T follicular helper cell (primary cell): ENCODE measurements at places on chromosomes 6 and 20.

DNA sequence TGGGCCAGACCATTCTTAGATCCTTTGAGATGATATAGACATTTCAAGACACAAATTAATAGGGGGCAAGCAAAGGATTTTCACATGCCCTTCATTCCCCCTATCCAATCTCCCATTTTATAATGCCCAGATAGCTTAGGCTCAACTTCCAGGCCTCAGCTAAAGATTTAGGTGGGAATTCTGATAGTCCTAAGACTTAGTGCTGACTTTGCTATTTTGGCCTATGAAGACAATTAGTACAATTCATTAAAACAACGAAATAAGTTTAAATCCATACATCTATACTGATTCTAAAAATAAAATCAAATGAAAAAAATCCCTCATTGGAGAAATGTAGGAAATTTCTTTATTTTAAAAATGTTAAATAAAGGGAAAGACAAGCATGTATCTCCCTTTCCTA is 259.5 kb downstream of the CBLN4 start:
- DNase-seq: no peak

DNA sequence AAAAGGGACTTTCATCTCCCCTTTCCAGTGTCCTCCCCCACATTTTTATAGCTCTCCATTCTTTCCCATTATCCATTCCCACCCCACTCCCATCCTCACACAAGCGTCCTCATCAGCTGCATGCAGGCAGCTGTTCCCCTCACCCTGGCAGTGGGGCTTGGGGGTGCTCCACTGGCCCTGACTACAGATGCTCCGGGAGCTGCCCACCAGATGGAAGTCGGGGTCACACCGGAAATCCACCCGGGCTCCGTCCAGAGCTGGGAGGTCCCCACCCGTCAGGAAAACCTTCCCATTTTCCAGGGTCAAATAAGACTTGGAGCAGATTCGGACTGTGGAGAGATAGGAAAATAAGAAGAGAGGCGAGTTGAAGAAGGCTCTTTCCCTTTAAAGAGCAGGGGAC is 2.7 kb downstream of the GABBR1 start:
- no peak for DNase-seq

GRCh38 chr6:131316654-131317053 is 181.4 kb downstream of the AKAP7 start:
- no peak for DNase-seq

DNA sequence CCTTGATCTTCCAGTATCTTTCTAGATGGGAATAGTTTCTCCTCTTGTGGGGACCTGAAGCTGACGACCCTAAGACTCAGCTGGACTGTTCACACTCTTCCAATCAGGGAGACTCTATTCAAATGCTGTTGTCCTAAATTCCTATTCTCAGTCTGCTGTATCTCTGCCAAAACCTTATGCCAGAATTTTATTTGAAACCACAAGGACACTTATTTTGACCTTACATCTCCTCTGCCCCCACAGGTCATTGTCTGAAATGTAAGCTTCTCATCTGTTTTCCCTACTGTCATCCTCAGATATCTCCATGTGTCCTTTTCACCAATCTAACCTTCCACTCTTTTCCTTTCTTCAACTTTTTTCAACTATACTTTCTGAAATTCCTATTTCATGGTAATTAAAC is 289.5 kb upstream of the SGK1 start:
- no peak for DNase-seq

DNA sequence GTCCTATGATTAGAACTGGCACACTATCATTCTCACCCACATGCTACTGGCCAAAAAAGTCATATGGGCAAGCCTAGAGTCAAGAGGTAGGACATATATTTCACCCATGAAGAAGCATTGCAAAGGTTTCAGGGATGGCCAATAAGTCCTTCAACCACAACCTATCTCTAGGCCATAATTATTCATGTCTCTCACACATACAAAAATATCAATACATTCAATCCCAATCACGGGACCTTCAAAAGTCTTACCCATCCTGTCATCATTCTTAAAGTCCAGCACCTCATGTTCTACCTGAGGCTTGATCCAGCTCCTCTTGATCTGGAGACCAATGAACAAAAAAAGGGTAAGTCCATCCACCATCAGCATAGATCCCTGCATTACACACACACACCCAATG is 12.6 kb upstream of the BTN1A1 start:
- DNase-seq: no peak

- no peak for DNase-seq
Observed at GRCh38 chr6:51260003-51260402, 441.3 kb downstream of the TFAP2B start.

- peak; percentile 6 for DNase-seq
Observed at GRCh38 chr6:710601-711571, 17.9 kb upstream of the EXOC2 start.

DNA sequence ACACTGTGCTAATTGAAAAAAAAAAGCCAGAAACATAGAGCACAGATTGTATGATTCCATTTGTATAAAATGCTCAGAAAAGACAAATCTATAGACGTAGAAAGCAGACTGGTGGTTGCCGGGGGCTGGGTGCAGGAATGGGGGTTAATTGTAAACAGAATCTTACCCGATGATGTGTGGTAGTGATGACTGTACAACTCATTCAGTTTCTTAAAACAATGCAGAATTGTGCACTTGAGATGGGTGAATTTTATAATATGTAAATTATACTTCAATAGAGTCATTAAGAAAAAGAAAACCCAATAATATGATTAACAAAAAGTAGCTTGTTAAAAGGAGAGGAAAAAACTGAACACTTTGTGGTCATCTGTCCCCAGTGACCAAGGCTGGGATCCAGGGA is 3.7 kb upstream of the MYLK4 start:
- DNase-seq: no peak

- no peak for DNase-seq
Observed at GRCh38 chr6:33673851-33674250, 37.6 kb downstream of the UQCC2 start.

DNA sequence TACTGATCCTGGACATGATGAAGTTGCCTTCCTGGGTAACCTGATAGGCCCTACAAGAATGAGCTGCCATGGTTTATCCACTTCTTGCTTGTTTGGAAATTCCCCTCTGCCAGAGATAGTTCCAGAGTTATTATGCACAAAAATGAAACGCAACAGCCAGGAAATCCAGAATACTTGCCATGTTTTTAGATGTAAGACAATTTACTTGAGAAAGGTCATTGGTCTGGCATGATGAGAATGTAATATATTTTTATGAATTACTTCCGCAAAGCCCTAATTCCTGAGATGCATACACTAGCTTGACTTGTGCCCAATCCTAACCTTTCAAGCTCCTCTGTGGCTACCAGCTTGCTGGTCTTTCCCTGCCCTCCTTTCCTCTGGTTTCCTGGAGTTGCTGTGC is 27.9 kb upstream of the NT5E start:
- no peak for DNase-seq

DNA sequence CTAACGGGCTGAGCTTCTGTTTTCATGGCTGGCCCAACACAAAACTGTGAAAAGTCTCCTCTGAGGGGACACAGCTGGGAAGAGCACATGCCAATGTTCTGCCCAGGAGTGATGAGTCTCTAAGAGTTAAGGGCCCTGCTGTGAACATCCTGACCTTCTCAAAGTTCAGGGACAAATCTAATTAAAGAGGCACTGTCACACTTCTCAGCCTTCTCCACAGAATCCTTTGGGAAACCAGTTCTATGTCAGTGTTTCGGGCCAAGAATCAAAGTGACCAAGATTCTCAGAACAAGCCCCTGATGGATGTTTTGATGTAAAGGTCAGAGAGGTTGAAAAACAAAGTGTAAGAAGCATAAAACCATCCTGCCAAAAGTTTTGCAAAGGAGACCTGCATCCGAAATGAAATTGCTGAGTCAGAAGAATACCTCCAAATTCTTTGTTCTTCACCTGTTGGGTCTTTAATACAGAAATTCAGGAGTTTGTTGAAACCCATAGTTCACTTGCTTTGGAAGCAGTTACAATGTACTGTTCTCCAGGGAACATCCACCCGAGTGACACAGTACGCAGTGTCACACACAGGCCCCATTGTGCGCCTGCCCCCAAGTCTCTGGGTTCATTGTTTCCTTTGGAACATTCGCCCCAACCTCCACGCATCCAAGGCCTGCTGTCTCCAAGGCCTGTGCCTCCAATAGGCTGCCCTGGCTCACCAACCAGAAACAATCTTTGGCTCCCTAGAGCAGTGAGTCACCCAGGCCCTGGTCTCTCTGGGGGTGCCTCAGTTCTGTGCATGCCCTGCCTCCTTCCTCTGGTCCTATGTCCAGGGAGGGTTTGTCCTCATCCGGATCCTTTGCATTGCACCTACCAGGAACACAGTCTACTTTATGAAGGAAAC is 65.5 kb upstream of the QKI start:
- DNase-seq: no peak

- DNase-seq: no peak
Observed at GRCh38 chr6:6729971-6730370, 141.5 kb downstream of the LY86 start.

GRCh38 chr20:33097001-33097400 is 17.6 kb downstream of the BPIFB4 start:
- no peak for DNase-seq

- DNase-seq: no peak
Observed at GRCh38 chr6:2396846-2397630, 151.6 kb upstream of the GMDS start.

- no peak for DNase-seq
Observed at GRCh38 chr6:151962246-151962846, 154.9 kb downstream of the ESR1 start.

GRCh38 chr20:54560357-54560756 is 85.0 kb downstream of the DOK5 start:
- DNase-seq: no peak

- no peak for DNase-seq
Observed at GRCh38 chr6:24888715-24889370, 46.9 kb downstream of the RIPOR2 start.

DNA sequence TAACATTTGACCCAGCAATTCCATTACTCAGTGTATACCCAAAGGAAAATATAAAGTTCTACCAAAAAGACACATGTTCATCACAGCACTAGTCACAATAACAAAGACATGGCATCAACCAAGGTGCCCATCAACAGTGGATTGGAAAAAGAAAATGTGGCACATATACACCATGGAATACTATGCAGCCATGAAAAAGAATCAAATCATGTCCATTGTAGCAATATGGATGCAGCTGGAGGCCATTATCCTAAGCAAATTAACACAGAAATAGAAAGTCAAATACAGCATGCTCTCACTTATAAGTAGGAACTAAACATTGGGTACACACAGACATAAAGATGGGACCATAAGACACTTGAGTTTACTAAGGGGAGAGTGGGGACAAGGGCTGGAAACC is 441.9 kb upstream of the ID4 start:
- no peak for DNase-seq

DNA sequence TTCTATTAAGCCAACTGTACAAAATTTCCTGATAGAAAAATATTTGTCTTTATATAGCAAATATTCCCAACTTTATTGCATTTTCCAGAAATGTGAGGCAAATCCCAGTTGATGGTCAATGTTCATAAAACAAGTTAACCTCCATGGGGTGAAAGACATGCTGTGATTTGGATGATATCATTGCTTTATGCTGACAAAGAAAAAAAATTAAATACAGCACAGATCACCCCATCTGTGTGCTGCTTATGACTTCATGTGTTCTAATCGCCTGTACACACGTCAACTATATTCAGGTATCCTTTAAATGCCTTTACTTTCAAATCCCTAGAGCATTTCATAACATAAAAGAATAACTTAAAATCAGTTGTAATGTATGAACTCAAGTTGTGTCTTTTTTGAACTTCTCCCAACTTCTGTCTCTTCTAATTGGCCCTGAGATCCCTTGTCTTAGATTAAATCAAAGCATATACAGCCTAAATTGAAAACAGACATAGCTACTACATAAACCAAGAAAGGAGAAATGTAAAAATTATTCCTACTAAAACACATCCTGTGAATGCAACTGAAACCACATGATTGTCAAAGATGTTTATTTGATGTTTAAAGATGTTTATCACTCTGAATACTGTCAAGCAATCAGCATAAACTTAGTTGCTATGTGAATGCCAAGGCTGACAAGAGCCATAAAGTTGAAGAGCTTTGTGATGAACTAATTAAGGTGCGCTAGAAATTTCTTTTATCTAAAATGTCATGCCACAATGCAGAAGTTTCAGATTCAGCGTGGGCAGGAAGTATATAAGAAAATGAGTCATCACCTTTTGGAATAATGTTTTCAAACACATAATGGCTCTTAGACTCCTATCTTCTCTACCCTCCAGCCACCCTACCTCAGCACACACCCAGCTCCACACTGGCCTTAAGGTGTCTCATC is 68.7 kb downstream of the FILIP1 start:
- no peak for DNase-seq

- no peak for DNase-seq
Observed at GRCh38 chr20:45368221-45368980, 5.4 kb downstream of the SYS1 start.

- DNase-seq: no peak
Observed at GRCh38 chr6:71537717-71538116, 249.1 kb downstream of the OGFRL1 start.

DNA sequence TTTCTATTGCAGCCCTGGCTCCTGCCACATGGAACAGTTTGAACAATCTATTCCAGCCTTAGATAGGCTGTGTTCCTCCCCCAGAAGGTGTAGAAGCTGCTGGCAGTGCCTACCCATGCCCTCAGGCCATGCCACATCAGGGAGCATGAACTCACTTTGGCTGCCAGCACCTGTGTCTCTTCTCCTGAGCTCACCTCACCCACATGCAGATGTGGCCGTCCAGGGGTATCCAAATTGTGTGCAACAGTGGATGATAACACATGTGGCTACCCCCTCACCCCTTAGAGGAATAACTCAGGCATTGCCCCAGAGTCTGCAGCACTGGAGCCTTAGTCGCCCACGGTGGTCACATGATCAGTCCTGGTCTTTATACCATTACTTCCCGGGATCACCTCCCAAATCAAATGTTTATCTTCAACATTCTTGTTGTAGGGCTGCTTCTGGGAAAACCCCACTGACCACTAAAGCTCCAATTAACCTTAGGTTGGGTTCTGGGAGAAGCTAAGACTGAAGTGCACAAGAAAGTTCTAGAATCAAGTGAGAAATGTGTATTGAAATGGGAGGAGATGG is 110.4 kb downstream of the BANF2 start:
- DNase-seq: no peak

GRCh38 chr20:9660236-9660868 is 146.0 kb downstream of the LAMP5 start:
- DNase-seq: no peak

GRCh38 chr6:144063744-144064401 is 31.5 kb downstream of the SF3B5 start:
- DNase-seq: peak; percentile 84

- DNase-seq: no peak
Observed at GRCh38 chr6:108211671-108212070, 45.8 kb downstream of the NR2E1 start.

DNA sequence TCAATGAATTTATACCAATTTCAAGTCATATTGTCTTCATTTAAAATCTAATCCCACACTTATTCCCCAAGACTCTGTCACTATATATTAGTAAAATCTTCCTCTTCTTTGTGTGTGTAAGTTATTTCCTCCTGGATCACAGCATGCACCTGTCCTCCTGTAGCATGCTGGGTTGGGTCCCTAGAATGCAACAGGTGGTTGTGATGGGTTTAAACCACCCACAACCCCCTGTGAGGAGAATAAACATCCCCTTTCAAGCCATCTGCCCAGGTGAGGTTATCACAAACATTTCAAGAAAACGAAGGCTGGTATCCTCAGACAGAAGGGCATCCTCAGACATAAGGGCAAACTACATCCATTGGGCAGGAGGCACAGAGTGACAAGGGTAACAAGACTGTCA is 26.4 kb downstream of the DZANK1 start:
- DNase-seq: no peak
